Ovary (tissue), 10 donors: ENCODE measurements at places on chromosomes 1 and 21.

GRCh38 chr1:47727051-47727696 lies 270.0 kb downstream of the TRABD2B start:
- no peak for DNase-seq

GRCh38 chr1:161131523-161132409 lies 701 bp downstream of the DEDD start:
- DNase-seq: no peak

- DNase-seq: no peak
These were observed 11.4 kb downstream of the EPHA2 start for GRCh38 chr1:16144325-16145029.

- DNase-seq: no peak
These were observed 785.9 kb upstream of the TPTE start for GRCh38 chr21:9735421-9735961.

DNA sequence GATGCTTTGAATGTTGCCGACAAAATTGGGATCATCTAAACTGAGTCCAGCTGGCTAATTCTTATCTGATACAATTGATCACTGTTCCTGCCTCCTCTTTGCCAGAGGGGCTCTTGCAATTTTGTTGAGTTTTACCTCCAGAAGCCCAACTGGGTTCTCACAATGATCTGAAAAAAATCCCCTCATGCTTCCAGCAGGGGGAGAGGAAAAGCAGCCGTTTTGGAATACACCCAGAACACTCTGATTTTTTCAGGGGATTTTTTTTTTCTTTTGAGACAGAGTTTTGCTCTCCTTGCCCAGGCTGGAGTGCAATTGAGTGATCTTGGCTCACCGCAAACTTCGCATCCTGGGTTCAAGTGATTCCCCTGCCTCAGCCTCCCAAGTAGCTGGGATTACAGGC lies 13.9 kb upstream of the RERE start:
- no peak for DNase-seq

- no peak for DNase-seq
These were observed 59.8 kb downstream of the XCL1 start for GRCh38 chr1:168636200-168636599.

DNA sequence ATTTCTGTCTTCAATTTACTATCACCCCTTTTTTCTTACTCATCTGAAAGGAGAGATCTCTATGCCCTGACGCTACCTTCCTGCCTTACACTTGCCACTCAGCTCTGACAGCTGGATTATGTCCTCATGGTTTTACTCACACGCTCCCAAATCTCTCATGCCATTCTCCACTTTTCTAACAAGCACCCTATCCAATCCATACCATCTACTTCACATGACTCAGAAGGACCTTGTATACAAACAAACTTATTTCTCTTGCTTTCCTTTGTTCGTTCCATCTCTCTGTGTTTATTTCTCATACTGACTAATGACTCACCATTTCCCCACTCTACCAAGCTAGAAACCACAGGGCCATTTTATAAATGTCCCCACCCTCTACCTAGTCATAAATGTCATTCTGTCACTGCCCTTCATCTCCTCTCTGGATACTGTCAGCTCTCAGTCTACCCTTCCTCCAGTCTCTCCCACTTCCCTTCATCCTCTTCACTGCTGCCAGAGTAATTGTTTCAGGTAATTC lies 87.3 kb downstream of the USP24 start:
- no peak for DNase-seq

- no peak for DNase-seq
These were observed 648 bp downstream of the ATP5PF start for GRCh38 chr21:25733859-25734653.

DNA sequence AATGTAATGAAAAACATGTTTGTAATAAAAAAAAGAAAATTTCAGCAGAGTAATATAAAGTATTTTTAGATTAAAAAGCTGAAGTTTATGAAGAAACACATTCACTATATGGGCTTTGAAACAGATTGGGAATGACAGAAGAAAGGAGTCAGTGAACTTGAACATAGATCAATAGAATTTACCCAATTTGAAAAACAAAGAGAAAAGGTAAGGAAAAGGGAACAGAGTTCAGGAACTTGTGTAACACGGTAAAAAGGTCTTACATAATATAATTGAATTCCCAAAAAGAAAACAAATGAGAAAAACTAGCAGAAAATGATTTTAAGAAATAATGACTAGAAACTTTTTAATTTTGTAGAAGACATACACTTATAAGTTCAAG lies 206.8 kb downstream of the KCNT2 start:
- DNase-seq: no peak

DNA sequence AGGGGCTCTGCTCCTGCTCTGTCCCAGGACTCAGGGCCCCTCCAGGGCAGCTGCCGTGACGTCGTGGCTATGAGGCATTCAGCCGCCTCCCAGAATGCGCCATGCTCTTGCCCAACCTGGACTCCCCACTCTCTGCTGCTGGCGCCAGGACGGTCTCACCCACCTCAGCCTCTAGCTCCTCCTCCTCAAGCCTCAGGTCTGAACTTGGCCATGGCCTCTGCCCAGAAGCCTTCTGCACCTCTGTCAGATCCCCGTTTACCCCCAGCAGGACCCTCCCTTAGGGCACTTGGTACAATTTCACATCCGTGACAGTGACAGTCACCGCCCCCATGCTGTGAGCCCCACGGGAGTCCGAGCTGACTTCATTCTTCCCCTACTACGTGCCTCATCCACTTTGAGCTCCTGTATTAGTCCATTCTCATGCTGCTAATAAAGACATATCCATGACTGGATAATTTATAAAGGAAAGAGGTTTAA lies 4.9 kb downstream of the CSTB start:
- DNase-seq: no peak

DNA sequence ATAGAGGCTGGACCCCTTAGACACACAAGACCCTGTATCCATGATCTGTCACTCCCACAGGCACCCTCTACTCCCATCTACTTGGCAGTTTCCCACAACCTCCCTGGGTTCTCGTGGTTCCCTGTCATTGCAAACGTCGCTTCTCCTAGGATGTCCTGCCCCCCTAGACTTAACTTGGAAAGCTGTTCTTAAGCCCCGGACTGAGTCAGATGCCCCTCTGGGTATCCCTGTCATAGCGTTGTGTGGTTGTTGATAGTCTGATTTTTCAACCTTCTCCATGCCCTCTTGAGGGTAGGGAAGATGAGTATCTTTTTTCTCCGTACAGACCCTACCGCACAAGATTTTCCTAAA lies 11.8 kb downstream of the RCC1 start:
- no peak for DNase-seq

DNA sequence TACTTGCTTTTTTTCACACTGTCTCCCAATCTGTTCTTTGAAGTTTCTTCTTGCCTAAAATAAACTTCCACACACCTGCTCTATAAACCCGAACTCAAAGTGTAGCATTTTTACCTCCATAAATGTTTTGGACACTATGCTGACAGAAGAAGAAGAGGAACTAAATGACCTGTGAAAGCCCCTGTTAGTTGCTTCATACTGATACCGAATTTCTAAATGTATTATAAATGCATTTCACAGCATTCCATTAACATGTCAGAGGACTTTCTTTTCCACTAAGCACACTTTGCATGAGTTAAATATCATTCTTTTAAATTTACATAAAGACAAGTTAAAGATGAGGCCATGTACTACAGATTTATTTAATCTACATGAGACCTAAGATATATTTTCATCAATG lies 281.0 kb downstream of the SMYD3 start:
- no peak for DNase-seq

DNA sequence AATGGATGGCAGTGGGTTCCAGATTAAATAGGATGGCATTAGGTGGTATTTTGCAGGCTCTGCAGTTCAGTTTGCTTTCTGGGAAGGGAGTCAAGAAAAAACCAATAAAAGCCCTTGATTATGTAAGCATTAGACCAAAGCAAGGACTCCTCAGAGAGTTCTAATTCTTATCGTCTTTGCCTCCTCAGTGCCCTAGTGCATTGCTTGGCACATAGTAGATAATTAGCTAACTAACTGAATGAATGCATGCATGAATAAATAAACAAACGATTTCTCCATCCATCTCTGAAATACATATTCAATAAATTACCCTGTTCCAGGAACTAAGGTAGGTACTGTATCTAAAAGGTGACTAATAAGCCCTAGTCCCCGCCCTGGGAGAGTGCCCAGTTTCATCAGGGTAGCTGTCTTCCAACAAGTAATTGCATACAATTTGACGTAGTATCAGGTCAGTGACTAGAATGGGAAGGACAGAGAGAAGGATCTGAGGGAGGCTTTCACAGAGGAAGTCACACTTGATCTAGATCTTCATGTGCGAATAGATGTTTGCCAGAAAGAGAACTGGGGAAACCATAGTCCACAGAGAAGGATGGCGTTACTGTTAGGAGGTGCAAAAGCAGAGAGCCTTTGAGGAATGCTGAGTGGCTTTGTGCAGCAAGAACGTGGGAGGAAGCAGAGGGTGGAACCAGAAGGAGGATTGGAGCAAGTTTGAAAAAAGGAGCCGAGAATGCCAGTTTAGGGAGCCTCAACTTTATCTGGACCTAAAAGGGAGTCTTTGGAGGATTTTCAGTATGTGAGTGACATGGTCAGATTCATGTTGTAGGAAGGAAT lies 111.4 kb downstream of the TBX19 start:
- no peak for DNase-seq

DNA sequence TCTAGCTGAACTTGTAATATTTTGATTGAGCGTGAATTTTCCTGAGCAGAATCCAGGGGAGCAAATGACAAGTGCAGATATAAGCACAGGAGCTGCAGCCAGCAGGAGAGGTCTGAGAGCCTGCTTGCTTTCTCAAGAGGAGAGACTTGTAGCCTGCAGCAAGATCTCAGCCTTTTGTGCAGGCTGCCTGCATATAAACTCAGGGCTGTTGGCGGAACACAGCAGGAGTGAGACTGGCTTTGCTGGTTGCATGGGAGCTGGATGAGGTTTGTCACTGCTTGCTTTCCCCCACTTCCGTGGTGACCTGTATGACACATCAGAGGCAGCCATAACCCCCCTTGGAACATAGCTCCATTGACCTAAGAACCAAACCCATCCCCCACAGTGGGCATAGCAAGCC lies 725.4 kb upstream of the RGS18 start:
- DNase-seq: no peak

DNA sequence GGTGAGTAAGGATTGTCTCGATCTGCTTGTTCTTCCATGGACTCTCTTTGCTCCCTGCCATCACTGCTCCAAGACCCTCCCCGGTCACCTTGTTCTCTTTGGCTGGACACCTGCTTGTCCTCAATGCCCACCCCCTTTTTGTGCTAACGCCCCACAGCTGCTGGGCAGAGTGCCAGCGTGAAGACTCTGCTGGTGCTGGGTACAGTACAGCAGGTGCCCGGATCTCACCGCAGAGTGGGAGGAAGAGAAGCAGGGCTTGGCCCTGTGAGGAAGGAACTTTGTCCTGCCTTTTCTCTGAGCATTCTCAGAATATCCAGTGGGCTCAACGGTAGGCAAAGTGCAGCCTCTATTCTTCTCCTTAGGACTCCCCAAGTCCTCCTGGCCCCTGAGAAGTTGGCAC lies 90.1 kb downstream of the PLXNA2 start:
- no peak for DNase-seq

DNA sequence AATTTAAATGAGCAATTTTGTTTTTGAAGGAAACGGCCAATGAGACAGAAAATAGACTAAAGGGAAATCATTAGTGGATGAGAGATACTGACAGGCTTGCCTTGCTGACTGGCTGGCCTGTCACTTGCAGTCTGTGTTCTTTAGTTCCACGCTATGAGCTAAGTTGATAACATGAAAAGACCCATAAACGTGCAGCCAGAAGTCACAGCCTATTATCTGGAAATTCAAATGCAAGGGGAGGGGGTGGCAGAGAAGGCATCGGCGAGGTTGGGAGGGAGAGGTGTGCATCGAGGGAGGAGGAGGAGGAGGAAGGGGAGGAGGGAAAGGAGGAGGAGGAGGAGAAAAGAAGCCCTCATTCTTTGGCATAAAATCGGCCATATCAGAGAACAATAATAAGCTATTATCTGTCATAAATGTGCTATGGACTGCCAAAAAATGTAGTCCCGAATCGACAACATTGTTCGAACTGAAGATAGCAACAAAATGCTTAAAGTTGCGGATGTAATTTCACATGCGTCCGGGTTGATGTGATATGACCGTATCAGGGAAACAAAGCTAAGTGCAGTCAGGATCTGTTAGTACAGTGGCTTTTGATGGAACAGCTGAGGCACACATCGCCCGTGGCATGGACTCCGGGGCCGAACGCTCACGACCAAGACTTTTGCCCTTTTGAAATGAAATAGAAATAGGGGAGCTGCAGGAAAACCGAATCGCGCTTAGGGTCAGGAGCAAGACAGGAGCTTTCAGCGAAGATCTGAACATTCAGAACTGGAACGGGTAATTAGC lies 11.6 kb upstream of the BARHL2 start:
- no peak for DNase-seq
